ENCODE measurements at places on chromosomes 5 and 9.
A peak's percentile ranks its signal among the peaks of the same experiment; 100 is the strongest.

- no peak for DNase-seq
Observed at GRCh38 chr9:86257391-86257790, 2.1 kb downstream of the C9orf153 start.

DNA sequence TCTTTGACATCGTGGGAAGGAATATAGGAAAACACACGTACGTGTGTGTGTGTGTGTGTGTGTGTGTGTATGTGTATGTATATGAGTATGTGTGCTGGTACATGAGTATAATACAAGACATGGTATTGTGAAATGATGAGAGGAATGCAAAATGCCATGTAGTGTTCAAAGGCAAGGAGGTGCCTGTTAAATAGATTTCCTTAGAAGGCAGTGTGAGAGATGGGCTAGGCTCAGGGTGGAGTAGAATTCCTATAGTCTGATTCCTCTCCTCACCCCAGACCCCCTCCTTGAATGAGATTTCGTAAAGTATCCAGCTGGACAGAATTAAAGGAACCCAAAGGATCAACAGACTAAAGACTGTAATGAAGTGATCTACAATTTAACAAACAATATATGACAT is 11.1 kb downstream of the GPR21 start:
- DNase-seq: no peak

DNA sequence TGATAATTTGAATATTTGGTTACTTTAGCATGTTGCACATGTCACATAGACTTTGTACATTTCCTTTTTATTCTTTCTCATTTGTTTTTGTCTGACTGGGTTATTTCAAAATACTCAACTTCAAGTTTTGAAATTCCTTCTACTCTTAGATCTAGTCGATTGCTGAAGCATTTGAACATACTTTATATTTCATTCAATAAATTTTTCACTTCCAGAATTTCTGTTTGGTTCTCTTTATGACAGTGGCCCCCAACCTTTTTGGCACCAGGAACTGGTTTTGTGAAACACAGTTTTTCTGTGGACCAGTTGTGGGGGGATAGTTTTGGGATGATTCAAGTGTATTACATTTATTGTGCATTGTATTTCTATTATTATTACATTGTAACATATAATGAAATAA is 119.8 kb downstream of the COX7C start:
- DNase-seq: no peak

DNA sequence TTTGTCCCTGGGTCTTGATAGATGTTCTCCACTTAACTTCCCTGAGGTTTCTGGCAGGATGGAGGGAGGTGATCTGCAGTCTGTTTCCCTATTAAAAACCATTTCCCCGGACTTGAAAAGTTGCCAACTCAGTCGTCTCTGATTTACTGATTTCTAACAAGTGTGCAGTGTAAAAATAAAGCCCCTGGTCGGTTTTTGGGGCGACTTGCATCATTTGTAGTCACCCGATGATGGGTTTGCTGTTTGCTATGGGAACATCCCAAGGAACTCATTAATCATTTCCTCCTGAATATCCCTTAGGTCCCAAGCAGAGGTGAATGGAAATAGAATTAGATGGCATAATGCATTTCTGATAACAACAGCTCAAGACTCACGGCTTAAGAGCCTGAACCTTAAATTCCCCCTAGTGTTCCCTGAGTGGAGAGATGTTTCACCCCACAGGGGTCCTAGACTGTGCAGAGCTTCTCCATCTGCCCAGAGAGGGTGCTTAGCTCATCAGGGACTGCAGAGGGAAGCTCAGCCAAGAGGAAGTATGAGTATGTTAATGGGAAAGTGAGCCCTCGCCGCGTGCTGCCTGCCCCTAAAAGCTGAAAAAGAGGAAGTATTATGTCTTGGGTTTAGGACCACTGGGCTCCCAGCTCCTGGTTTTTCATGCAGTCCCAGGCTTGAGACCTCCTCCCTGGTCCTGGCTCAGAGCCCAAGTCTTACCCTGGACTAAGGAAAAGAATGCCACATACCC is 115.1 kb upstream of the DAP start:
- DNase-seq: no peak

- DNase-seq: no peak
Observed at GRCh38 chr5:88664645-88665044, 218.3 kb downstream of the MEF2C start.

GRCh38 chr5:83440826-83441225 is 30.7 kb upstream of the VCAN start:
- no peak for DNase-seq

DNA sequence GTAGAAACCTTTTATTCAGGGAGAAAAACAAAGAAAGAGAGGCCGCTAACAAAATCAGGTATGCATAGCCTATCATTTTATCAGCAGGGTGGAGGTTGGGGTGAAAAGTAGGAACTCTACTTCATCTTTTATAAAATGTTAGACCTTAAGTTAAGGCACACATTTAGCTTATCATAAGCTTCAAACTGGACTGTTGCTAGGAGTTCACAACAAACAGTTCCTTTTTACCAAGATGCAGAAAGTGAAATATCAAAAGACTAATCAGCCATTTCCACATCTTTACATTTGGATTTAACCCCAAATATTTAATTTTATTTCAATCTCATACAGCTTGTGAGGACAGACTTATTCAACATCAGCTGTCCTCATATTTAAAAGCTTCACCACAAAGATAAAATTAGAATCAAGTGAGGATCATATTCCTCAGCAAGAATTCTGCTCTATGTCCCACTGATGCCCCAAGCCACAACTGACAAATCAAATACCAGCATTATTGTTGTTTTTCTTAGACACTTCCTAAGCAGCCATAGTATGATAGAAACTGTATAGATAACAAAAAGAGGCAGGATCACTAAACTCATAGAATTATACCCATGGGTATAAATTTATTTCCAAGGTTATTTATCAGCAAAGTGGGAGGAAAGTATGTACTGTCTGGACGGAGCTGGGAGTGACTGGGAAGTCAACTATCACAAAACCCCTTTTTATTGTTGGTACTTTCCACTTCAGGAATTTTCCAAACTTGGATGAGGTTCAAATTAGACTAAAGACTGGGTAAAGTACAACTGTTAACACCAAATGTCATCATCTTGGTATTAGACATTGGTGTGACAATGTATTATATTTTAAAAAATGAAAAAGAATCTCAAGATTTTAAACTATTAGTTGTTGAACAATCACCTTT is 29.9 kb upstream of the MYOT start:
- no peak for DNase-seq

GRCh38 chr5:176817841-176818377 is 7.5 kb downstream of the UNC5A start:
- no peak for DNase-seq

GRCh38 chr9:99042620-99043019 is 62.3 kb upstream of the TGFBR1 start:
- no peak for DNase-seq

- DNase-seq: no peak
Observed at GRCh38 chr5:35822511-35822910, 34.2 kb upstream of the IL7R start.

GRCh38 chr9:104885818-104886709 is 41.9 kb downstream of the ABCA1 start:
- DNase-seq: no peak

DNA sequence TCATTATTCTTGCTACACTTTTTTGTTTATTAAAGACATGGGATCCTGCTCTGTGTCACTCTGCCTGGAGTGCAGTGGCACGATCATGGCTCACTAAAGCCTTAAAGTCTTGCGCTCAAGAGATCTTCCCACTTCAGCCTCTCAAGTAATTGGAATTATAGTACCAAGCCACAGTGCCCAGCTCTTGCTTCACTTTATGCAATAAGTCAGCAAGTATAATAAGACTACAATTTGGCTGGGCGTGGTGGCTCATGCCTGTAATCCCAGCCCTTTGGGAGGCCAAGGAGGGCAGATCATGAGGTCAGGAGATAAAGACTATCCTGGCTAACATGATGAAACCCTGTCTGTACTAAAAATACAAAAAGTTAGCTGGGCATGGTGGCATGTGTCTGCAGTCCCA is 5.9 kb downstream of the C9orf153 start:
- no peak for DNase-seq

DNA sequence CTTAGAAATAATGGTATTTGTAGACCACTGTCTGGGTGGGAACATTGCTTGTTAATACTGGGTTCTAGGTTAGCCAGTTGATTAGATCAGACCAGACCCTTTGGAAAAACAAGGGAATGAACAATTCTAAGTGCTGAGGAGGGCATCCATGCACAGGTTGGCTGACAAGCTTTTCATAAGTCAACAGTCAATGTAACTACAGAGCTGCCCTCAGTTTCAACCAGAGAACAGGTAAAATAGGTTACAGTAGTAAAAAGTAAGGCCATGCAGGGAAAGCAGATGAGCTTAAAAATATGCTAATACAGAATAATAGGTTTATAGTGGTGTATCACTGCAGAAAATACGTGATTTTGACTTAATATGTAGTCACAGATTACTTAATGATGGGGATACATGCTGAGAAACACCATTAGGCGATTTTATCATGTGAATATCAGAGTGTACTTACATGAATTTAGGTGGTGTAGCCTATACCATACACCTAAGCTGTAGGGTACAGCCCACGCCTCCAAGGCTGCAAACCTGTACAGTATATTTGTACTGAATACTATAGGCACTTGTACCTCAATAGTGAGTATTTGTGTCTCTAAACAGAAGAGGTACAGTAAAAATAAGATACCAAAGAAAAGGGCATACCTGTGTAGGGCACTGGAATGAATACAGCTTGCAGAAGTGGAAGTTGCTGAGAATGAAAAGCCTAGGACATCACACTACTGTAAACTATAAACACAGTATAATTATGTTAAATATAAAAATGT is 6.1 kb upstream of the FGF18 start:
- DNase-seq: no peak

DNA sequence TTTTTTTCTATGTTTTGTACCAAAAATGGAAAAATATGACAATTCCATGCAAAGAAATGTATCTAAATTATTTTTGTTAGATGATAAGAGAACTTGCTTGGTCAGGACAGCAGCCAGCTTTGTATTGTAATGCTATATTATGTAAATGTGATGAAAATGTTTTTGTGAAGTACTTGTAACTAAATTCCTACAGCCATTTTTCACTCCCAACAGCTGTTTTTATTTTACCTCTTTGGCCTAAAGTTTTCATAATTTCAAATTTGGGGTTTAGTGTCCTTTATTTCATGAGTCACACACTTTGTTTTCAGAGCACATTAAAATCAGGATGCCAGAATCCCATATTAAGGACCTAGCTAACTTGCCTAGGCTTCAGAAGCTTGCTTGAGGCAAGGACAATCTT is 64.1 kb downstream of the WDR41 start:
- peak; percentile 27 for DNase-seq

GRCh38 chr9:111948951-111949350 is 52.3 kb downstream of the UGCG start:
- no peak for DNase-seq

DNA sequence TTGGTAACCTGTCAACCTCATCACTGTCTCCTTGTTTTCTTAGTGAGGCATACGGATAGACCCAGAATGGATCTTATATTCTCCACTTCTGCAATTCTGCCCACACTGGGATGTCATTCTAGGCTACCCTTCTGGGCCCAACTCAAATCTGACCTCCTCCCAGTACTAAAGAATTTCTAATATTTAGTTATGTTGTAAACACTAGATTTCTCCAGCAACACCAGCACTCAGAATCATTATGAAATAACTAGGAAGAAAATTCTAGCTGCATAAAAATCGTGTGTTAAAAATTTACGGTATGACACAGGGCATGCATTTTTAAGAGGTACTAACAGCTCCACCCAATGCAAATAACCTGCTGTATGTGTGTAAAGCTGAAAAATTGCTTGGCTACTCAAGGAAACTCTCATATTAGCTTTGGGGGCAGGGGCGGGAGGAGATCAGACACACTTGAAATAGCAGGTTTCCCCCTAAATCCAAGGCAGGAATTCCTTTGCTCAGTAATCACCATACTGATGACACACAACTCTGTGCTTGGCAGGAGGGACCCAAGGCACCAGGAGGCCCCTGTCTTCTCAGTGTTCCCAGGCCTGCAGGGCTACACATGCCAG is 27.3 kb downstream of the MACROH2A1 start:
- no peak for DNase-seq

- DNase-seq: no peak
Observed at GRCh38 chr9:90256345-90256744, 386.3 kb downstream of the DIRAS2 start.

GRCh38 chr9:127132921-127133647 is 10.6 kb upstream of the ANGPTL2 start:
- no peak for DNase-seq

GRCh38 chr9:92971776-92972175 is 24.5 kb downstream of the FGD3 start:
- DNase-seq: no peak

DNA sequence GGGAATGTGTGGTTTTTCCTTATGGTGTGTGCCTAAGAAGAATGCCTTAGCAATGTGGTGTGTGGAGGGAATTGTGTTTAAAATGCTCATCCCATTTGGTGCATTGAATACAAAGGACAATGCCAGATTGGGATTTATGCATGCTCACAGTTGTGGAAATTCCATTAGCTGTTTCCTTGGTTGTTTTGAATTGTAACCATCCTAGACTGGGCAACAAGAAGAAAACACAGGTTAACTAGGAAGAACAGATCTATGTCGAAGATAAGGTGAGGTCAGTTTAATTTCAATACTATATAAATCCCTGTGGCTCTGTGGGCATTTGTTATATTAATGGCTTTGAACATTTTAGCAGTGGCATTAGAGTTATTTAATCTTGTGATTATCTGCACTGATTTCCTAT is 266.8 kb downstream of the MAT2B start:
- no peak for DNase-seq

- no peak for DNase-seq
Observed at GRCh38 chr5:58274191-58274590, 185.7 kb downstream of the PLK2 start.
